ENCODE measurements at places on chromosomes 11 and 22. TPM values are rescaled to one million over a fixed set of nuclear protein-coding genes. Genes with fewer than 3 reads are reported as not detected.

Gene PRR5L
- 6.6 TPM for total RNA-seq

Gene MLC1
- total RNA-seq, result 9.4 TPM

Gene PATE2
- not detected for total RNA-seq

Gene APOL4
- total RNA-seq, result 1.5 TPM

Gene BIRC2
- 46.7 TPM for total RNA-seq

Gene WNT11
- total RNA-seq, result 4.8 TPM

Gene CD6
- 0.59 TPM for total RNA-seq

Gene PHF21B
- not detected for total RNA-seq

Gene PHLDA2
- 0.23 TPM for total RNA-seq

Gene SCGB1A1
- total RNA-seq, result not detected
